ENCODE measurements at places on chromosomes 5 and 9.

GRCh38 chr5:159010661-159011442 is 88.9 kb downstream of the EBF1 start:
- no peak for ATAC-seq

- ATAC-seq = peak; percentile 31
Measured at GRCh38 chr5:103472830-103473229, 89.8 kb downstream of the NUDT12 start.

DNA sequence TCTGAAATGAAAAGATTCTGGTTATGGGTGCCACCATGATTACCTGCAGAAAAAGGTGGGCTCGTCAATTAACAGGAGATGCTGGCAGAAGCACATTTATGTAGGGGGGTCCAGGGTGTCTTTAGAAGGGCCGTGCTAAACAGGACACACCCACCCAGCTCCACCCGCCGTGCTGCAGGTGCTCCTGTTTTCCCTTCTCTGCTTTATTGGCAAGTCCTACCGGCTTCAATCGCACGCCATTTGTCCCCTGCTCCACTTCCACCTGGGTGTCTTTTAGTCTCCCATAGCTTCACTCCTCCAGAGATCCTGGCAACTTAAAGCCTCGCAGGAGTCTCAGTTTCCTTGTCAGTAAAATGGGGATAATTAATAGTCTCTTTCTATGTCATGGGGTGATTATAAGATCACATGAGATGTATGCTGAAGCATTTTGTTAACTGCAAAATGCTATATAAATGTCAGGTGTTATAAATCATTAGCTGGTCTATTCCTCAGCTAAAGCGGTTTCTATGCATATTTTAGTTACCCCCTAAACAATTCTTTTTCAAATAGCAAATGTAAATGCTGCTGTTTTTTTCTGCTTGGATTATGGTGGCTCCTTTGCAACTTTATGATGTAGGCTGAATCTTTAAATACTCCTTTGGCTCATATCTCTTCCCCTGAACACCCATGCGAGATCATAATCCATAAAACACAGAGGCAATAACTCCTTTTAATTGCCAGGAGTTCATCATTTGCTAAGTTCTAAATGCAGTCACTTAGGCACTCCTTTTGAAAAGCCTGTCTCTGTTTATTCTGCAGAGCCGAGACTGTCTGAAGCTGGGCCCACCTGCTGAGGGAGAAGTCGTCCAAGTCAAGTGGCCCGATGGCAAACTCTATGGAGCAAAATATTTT is 406.9 kb downstream of the KDM4C start:
- no peak for ATAC-seq

DNA sequence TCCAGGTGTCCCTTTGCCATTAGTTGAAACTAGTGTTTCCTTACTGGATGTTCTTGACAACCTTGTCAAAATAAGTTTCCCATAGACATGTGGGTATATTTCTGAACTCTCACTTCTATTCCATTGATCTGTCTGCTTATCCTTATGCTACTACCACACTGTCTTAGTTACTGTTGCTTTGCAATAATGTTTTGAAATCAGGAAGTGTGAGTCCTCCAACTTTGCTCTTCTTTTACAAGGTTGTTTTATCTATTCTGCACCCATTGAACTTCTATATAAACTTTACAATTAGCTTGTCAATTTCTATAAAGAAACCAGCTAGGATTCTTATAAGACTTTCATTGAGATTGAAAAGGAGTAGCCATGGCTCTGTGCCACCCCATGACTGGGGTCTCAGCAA is 24.3 kb downstream of the CD14 start:
- no peak for ATAC-seq

Measured in SK-N-SH treated with all-trans-retinoic acid at 6 μM for 48 hours (cell line).